Stimulated activated CD8-positive, alpha-beta memory T cell treated with anti-CD3 and anti-CD28 coated beads, Interleukin-15, amount 100 ng/mL, for 4 hours (primary cell): ENCODE measurements at places on chromosomes 13 and 19.

DNA sequence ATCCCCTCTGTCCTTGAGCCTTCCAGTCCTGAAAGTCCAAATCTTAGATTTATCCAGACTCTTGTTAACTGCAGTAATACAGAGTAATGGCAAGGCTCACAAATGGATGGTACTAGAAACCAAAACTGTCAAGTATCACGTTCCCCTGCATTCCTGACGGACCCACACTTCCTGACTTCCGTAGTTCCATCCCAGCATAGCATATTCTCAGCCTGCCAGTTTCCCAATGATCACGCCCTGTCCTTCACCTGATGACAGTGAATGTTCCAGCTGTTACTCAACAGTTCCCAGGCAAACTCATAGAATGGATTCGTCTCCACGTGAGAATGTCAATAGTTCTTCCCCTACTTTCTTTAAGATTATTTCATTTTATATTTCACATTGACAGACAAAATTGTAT is 33.6 kb downstream of the SLC7A1 start:
- DNase-seq, result no peak

- no peak for DNase-seq
These were observed 5.3 kb downstream of the DYRK1B start for GRCh38 chr19:39828654-39829032.

DNA sequence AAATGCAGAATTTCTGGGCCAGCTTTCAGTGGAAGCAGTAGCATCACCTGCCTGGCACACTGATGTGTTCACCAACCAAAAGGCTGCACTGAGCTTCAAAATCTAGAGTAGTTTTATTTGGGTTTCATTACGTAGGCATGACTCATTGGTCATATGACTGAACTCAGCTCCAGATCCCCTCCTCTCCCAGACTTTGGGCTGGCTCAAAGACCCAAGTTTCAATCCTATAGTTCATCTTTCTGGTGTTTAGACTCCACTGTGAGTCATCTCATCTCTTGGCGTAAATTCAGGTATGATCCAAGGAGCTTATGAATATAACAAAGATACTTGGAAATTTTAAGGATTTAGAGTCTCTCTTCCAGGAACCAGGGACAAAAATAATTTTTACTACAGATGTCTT is 17.7 kb downstream of the ZMYM5 start:
- no peak for DNase-seq

- DNase-seq, result no peak
These were observed 950.0 kb upstream of the MIR17HG start for GRCh38 chr13:90397503-90397902.

DNA sequence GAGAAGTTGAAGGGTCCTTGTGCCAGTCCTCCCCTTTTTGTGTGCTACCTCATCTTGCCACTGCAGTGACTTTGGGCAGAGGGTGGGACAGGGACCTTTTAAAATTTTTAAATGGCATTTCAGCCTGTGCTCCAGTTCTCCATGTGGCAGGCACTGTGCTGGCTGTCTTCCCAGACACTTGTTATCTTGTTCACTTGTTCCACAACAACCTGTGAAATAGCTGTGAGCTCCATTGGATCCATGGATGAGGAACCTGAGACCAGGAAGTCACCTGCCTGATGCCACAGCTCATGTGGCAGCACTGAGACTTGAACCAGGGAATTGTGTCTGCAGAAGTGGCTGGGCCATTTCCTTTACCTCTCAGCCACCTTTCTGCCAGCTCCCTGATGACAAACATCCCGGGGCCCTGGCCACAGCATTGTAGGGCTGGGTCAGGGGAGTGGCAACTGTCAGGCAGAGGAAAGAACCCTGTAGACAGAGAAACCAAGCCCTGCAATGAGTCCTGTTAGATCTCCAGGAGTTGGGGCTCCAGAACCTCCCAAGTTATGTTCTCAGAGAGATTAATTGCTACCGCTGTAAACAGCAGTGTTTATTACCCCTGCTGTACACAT is 6.4 kb downstream of the EGLN2 start:
- DNase-seq, result no peak
